T-cell (primary cell): ENCODE measurements at places on chromosomes 6 and 20.

DNA sequence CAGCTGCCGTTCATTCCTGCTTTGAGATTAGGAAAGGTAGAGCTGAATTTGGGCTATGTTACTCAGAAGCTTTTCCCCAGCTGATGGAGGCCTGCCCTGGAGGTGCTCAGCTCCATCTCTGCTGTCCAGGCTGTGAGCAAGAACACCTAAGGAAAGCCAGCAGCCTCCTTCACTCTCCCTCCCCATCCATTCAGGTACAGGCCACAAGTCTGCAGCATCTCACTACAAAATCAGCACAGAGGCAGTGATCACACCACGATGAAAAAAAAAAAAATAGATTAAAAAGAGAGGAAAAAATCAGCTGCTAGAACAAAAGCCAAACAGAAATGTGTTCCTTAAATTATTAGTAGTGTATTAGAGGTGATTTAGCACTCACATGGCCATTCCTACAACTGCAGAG, 515.0 kb downstream of the CDH26 start:
- no peak for DNase-seq

DNA sequence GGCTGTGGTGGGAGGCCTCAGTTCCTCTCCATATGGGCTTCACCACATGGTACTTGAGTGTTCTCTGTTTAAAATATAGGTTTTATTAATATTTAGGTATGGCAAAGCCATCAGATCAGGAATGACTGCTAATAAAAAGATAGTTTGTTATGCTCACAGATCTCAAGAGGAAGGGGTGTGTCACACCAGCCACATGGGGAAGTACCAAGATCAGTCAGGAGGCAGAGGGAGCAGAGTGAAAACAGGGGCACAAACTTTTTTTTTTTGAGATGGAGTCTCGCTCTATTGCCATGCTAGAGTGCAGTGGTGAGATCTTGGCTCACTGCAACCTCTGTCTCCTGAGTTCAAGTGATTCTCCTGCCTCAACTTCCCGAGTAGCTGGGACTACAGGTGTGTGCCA, 92.1 kb upstream of the GCM1 start:
- DNase-seq: no peak

DNA sequence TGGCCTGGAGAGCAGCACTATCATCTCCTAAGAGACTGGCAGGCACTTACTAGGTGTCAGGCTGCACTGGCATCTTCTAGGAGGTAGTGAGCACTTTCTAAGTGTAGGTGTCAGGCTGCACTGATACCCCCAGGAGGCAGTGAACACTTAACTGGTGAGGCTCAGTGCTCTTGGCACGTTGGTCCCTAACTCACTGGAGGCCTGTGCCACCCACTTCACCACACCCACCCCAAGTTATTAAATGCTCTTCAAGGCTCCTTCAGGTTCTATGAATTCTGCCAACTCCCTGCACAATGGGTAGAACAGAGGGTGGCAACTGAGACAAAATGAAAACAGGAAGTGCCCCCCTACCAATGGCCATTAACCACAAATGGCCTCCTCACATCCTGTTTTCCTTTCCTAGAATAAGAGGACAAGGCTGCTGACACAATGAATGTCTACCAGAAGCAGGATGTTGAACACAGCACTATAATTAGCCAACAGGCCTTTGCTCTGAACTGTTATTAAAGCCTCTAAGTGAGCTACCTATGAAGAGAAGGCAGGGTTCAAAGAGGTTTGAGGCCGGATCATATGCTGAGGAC, 29.4 kb downstream of the NCOA5 start:
- no peak for DNase-seq

GRCh38 chr20:12835999-12836398, 172.8 kb upstream of the SPTLC3 start:
- no peak for DNase-seq

DNA sequence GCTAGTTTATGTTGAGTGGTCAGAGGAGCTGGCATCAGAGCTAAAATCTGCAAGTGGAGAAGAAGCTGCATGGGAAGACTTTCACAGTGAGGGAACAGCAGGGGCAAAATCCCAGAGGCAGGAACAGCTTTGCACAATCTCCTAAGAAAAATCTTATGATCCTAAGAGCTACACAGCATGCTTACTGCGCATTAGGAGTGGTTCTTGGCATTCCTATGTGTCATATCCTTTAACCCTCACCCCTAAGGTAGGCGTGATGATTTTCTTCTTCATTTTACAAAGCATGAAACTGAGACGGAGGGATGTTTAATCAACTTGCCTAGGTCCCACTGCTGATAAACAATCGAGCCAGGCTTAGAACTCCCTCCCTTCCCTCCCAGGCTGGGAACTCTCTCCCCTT, 313.6 kb upstream of the SULF2 start:
- no peak for DNase-seq
